Caco-2 (cell line): ENCODE measurements at places on chromosomes 2 and 18.

DNA sequence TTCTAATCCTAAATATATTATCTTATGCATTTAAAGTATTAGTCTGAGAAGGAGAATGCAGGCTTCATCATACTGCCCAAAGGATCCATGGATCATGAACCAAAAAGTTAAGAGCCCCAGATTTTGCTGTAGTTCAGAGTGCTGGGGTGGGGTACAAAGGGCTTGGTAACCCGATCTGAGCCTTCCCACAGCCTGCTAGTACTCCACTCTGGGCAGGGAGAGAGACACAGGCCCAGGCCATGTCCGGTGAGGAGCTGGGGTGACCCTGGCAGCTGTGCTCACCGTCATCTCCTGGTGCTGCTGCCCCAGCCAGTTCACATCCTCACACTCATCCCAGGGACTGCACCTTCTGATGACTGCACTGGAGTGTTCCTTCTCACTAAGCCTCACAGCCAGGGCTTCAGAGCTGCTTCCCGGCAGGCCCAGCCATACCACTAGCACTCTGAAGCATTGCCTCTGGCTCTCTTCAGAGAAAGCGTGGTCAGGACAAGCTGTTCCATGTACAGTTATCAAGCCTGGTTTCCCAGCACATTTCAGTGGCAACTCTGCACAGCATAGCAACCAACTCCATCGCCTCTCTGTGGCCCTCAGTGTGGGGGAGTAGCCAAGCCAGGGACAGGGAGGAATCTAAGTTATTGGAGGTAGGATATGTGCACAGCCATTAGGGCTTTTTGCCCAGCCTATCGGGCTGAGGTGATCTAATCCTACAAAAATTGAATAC lies 189.0 kb upstream of the CTAGE1 start:
- no peak for DNase-seq

- peak; percentile 18 for DNase-seq
Measured at GRCh38 chr2:66846887-66847286, 412.0 kb downstream of the MEIS1 start.

DNA sequence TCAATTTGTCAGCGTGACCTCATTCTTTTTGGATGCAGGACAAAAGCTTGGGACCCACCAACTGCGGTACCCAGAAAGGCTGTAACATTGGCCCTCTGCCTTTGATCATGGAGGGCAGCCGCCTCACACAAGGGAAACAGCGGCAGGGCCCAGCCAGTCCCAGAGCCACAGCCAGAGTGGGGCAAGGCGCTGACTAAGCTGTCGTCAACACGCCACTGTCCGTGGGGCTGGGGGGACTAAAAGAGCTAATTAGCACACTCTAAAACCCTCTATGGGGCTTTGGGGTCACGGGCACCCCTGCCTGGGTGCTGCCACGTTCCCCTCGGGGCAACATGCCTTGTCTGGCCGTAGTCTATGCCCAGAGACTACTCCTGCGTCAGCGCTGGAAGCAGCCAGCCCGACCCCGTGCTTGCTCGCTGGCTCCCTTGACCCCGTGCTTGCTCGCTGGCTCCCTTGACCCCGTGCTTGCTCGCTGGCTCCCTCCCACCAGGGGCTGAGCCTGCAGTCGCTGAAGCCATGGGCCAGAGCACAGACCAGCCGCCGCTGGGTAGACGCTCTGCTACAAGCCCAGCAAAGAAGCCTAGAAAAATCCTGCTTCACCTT lies 598.4 kb downstream of the MBD2 start:
- DNase-seq, result no peak

- DNase-seq, result no peak
Measured at GRCh38 chr18:76667603-76668002, 154.8 kb upstream of the ZNF236 start.

DNA sequence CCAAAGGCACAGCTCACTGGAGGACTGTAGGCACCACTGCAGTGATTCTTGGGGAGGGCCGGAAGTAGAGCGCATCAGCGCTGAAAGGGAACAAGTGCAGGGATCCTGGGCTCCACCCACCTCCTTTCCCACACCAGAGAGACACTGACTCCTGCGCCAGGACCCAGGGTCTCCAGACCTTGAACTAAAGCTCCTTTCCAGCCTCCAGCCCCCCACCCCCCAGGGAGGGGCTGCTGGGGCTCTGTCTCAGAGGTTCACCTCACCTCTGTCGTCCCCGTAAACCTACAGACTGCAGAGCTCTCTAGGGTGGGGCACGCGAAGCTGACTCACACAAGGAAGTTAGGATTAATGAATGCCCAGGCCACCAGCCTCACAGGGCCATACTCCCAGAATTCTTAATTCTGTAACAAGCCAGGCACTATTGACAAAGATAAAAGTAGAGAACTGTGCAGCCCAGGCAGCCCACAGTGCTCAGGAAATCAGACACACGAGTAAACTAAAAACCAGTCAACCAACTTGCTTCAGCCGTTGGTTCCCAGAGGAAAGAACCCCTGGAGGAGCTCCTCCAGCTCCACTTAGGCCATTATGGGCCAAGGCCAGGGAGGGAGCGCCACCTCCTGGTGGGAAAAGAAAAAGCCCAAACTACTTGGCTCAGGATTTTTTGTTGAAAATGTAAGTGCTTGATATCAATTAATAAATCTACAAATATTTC lies 45.1 kb upstream of the ACAA2 start:
- DNase-seq, result peak; percentile 73

GRCh38 chr2:166332106-166332505 lies 43.6 kb downstream of the SCN9A start:
- DNase-seq, result no peak

DNA sequence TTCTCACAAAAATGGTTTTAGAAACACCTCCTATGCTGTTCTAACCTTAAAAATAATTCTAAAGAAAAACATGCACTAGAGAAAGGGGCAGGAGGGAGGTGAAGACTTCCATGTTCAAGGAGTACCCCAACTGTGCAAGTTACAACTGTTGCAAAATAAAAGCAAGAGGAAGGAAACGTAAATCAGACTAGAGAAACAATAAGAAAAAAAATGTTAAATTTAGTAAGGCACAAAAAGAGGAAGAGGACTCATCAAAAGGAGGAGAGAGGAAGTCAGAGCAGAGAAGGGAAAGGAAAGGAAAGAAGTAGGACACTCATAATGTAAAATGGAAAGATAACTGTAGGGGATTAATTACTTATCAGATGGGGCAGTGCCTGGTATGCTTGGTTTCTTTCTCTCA lies 34.1 kb downstream of the RAPH1 start:
- no peak for DNase-seq

- DNase-seq, result peak; percentile 61
Measured at GRCh38 chr18:21444465-21445212, 155.9 kb downstream of the ESCO1 start.

GRCh38 chr2:42171396-42171980 lies 2.3 kb downstream of the EML4 start:
- no peak for DNase-seq

DNA sequence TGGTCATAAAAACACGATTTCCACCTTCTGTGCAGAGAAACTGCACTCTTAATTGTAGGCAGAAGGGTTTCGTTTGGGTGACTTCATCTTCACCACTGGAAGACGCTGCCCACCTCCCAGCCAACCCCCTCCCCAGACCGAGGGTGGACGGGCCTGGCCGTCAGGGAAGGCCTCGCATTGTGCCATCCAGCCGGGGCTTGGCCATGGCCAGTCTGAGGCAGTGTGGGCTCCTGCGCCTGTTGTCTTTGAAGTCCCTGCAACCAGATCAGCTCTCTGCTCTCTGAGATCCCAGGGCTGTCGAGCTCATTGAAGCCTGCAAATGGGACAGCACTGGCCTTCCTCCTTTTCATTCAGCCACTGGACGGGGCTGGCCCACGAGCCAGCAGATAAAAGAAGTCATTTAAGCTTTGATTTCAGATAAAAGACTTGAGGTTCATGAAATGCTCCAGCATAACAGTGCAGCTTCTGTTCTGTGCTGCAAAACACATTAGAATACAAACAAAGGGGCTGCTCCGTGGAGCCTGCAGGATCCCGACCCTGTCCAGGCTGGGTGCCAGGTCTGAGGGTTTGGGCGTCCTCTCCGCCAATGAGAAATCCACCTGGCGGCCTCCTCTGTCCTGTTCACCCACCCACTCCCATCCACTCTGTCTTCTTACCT lies 253.5 kb downstream of the LDLRAD4 start:
- no peak for DNase-seq

DNA sequence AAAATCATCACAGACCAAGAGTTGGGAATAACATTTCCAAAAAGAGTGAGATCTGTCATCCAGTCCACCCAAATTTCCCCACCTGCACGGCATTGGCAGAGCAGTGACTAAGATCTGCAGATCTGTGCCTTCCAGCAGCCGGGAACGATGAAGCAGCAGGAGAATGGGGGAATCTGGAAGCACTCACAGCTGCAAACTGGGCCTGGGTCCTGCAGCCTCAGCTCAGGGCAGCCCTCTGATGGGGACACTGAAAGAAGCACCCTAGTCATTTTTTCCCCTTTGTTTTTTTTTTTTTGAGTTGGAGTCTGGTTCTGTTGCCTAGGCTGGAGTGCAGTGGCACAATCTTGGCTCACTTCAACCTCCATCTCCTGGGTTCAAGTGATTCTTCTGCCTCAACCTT lies 4.4 kb upstream of the SAG start:
- no peak for DNase-seq

DNA sequence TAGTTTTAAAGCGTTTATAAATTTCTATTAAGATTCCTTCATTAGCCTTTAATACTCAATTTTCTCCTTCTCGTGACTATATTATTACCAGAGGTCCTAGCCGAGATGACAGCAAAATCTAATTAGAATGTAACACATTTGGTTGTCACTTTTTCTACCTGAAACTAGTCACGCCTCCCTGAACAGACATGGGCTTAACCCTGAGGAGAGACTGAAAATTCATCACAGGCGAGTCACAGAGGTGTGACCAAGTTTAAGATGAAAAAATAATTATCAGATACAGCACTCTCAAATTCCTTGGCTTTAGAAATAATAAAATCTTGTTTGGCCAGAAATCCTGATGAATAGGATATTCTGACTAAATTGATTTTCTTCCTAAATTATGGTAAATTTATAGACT lies 834.4 kb upstream of the SLC39A10 start:
- DNase-seq, result no peak

- no peak for DNase-seq
Measured at GRCh38 chr18:34297287-34297686, 72.6 kb upstream of the NOL4 start.

DNA sequence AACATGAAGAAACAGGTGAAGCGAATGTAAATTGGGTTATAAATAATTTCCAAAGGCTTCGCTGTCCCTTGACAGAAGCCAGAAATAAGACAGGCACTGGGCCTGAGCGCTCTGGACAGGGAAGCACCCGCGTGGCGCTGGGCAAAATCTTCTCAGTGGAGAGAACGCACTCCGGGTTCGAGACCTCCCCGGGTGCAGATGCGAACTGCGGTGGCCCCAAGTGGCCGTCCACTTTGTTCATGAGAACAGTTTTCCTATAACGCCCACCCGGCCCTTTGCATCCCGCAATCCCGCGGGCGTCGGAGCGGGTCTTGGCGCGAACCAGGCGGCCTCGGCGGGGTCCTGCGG lies 651 bp upstream of the DPYSL5 start:
- DNase-seq, result no peak

DNA sequence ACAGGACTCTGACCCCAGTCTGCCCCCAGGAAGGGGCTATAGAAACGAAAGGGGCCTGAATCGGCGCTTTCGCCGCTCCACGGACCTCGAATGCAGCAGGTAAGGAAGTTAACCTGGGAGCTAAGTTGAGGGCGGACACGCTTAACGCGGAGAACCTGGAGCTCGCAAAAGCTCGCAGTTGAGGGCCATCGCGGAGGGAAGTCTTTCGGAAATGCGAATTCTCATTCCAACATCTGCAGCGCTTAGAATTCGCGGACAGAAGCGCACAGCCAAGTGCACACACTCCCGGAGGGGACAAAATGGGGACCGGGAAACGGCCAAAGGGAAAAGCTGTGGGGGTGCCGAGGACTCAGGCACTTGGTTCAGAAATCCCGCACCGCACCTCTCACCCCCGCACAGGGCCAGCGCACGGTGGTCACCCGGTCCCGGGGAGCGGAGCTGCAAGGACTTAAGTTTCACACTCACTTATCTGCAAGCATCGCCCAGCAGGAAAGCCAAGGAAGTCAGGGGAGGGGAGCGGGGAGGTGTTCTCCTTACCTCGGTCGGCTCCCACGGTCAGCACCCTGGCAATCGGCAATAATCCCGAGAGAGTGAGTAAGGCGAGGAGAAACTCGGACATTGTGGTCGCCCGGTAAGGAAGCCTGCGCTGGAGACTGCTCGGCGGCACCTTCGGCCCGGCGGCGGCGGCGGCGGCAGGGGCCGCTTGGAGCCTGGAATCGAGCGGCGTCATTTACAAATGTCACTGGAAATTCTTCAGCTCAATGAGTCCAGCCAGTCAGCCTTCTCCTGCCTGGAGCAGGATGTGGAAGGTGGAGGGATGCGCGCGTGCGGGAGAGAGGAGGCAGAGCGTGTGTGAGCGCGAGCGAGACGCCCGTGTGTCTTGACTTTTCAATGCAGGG lies 456 bp downstream of the LRP1B start:
- DNase-seq, result peak; percentile 22

DNA sequence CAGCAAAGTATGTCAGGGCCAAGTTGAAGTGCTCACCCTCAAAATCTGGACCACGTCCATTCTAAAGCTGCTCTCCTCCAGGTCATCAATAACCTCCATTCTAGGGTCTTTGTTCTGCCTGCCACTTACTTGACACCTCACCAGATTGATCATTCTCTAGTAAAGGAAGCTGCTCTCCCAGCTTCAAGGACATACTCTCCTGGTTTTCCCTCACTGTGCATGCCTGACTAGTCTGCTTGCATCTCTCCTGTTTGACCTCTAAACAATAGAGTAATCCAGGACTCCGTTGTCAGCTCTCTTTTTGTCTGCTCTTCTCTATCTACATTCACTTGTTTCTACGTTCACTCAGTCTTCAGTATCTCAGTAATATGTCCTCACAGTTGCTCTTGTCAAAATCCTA lies 59.1 kb downstream of the FRZB start:
- no peak for DNase-seq

DNA sequence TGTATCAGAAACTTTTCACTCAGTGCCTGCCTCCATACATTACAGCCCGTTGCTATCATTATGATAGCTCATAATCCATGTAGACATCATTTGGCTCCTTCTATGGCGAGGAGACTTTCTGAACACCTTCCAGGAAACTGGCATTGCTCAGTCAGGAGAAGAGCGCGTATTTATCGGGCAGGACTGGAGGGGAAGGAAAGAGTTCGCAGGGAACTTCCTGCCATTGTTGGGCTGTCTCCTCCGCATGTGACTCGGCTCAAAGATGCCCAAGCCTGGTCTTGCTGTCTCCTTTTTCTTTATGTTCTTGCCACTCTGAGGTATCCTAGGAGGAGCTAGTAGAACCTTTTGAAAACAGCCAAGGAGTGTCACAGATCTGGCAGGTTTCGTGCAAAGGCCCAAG lies 156.8 kb downstream of the CTIF start:
- DNase-seq, result no peak
